ENCODE measurements at places on chromosomes 1 and 21. TPM values are rescaled to one million over a fixed set of nuclear protein-coding genes. Genes with fewer than 3 reads are reported as not detected.

Gene TAGLN2
- 342 TPM for total RNA-seq

Gene HSD3B2
- not detected for total RNA-seq

DNA sequence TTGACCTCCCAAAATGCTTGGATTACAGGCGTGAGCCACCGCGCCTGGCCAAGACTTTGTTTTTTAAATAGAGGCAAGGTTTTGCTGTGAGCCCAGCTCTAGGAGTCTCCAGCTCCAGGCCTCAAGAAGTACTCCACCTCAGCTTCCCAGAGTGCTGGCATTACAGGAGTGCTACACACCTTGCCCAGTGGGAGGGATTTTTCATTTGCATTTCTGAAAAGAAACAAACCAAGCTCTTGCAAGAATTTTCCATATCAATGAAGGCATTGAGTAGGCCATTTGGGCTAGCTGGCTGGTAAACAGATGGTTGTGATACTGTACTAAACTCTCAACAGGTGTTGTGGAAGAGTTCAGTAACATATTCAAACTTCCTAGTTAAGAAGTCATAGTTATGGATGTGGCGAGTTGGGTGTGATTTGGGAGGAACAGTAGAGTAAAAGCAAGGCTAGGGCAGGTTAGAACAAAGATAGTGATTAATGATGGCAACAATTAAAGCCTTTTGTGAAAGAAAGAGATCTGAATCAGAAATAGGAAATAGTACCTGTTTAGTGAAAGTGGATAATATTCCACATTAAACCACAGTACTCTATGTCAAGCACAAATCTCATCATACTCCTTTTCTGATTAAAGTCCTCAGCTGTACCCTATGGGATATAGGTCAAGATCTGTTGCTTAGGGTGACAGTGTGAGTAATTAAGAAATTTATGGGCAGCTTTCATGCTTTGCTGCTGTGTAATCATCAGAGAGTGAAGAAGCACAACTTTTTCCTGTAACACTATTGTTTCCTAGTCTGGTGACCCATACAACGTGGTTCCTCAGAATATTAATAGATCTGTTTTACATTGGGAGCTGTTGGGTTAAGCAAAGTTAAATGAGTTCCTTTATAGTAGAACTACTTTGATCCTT lies 10.7 kb downstream of the AKIRIN1 start:
- H3K27ac ChIP-seq: no peak overlapping the region
- H3K4me3 ChIP-seq: no peak overlapping the region
- no peak for DNase-seq
- peaks cover 8% of the 10 kb centered on the region for H3K36me3 ChIP-seq
- no peaks in the 10 kb centered on the region for H3K4me1 ChIP-seq

- no peaks in the 10 kb centered on the region for H3K27me3 ChIP-seq
- no peak overlapping the region for H3K27ac ChIP-seq
- H3K36me3 ChIP-seq: no peaks in the 10 kb centered on the region
- peaks cover 4% of the 10 kb centered on the region for H3K4me1 ChIP-seq
- DNase-seq: no peak
These were observed 43.0 kb downstream of the NPHP4 start for GRCh38 chr1:5949085-5949760.

DNA sequence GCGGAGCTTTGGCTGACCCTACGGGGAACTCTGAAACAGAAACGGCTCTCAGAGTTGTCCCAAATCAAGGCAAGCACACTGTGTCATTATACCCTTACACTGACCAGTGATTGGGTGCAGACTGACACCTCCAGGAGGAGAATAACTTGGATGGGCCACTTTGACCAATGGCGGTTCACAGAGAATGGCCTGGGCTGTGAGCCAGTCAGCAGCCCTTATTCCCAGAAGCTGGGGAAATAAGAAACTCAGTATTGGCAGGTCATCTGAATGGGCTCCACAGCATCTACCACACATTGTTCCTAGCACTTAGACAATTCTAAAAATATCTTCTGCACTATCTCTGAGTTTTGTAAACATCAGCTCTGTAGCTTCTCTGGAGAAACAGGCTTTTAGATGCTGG lies 265.2 kb downstream of the ADGRL2 start:
- DNase-seq: no peak
- H3K4me1 ChIP-seq: no peaks in the 10 kb centered on the region
- no peak overlapping the region for H3K27ac ChIP-seq
- no peaks in the 10 kb centered on the region for H3K27me3 ChIP-seq
- H3K36me3 ChIP-seq: no peaks in the 10 kb centered on the region
- no peak overlapping the region for H3K4me3 ChIP-seq

Data from B cell (primary cell).